ENCODE measurements at places on chromosomes 2 and 18. TPM values are rescaled to one million over a fixed set of nuclear protein-coding genes. Genes with fewer than 3 reads are reported as not detected.

MOGAT1 gene
- not detected for total RNA-seq

DNA sequence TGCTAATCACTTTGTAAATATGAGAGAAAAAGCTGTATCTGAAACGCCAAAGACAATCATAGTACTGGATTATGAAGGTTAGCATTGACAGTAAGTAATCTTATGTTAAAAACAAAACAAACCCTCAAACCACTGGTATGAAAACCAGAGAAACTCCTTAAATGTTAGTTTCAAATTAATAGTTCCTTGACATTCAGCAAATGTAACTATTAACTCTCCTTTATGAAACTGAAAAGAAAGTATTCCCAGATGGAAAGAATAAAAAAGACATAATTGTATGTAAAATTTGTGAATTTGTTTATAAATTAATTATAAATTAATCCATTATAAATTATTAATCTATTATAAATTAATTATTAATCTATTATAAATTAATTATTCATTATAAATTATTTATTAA is 12.3 kb downstream of the FASTKD1 start:
- DNase-seq: no peak

GRCh38 chr18:76405280-76405679 is 89.8 kb downstream of the ZNF516 start:
- DNase-seq: no peak

- DNase-seq: no peak
These were observed 35.1 kb downstream of the EVA1A start for GRCh38 chr2:75525434-75526310.

- DNase-seq: no peak
These were observed 3.6 kb upstream of the SH2D6 start for GRCh38 chr2:85414761-85415553.

Data from hepatocyte (in vitro differentiated cells).